ENCODE measurements at places on chromosomes 3 and 15.

DNA sequence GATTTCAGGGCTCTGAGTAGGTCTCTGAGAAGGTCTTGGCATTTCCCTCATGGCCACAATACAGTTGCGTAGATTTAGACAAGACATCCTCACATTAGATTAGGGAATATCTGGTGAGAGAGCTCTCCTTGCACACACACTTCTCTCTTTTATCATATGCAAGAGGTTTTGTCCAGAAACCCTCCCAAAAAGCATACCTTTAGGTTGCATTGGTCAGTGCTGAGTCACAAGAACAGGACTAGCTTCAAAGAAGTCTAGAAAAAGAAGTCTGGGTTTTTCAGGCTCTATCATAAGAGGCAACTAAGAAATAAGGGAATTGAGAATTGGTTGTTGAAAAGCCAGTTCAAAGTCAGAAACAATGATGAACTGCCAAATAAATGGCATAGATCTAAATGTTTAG, 40.1 kb upstream of the MITF start:
- no peak for DNase-seq

DNA sequence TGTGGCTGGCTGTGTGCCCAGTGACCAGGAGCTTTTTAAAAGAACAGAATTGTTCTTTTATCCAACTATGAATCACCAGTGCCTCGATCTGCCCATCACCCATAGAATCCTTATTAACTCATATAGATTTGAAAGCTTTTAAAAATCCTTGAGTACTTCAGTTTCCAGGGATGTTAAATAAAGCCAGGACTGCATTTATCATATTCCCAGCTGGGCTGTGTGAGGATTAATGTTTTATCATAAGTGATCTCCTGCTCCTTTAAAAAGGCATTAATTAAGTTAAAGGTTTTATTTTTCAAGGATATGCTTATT, 234.0 kb downstream of the MYRIP start:
- DNase-seq: no peak

GRCh38 chr3:57164657-57165573, at the start of gene IL17RD:
IL17RD (minus strand) TSS chr3:57165353; CDS start chr3:57165286, 67 bp downstream.
- no peak for DNase-seq

DNA sequence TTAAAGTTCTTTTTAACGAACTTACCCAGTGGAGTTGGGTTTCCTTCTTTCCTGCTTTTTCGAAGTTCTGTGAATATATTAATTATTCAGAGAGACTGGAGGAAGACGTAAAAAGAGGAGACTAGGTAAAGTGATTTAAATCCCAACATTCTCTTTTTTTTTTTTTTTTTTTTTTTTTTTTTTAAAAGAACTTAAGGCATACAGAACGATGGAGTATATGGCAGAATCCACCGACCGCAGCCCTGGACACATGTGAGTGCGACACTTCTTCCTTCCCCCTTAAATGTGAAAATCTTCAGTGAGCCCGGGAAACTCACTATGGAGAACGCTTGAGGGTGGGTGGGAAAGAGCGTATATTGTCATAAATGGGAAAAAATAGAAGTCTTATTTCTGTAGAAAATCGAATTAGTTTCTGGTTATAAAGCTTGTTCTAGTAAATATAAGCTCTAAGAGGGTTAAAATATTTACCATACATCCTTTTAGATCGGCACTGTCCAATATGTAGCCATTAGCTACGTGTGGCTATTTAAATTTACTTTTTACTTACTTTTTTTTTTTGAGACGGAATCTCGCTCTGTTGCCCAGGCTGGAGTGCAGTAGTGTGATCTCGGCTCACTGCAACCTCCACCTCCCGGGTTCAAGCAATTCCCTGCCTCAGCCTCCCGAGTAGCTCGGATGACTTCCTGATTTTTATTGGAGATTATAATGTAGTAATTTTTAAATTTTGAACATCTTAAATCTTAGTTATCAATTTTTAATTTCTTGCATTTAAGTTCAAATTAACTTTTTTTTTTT, 892 bp downstream of the NMD3 start:
- no peak for DNase-seq

DNA sequence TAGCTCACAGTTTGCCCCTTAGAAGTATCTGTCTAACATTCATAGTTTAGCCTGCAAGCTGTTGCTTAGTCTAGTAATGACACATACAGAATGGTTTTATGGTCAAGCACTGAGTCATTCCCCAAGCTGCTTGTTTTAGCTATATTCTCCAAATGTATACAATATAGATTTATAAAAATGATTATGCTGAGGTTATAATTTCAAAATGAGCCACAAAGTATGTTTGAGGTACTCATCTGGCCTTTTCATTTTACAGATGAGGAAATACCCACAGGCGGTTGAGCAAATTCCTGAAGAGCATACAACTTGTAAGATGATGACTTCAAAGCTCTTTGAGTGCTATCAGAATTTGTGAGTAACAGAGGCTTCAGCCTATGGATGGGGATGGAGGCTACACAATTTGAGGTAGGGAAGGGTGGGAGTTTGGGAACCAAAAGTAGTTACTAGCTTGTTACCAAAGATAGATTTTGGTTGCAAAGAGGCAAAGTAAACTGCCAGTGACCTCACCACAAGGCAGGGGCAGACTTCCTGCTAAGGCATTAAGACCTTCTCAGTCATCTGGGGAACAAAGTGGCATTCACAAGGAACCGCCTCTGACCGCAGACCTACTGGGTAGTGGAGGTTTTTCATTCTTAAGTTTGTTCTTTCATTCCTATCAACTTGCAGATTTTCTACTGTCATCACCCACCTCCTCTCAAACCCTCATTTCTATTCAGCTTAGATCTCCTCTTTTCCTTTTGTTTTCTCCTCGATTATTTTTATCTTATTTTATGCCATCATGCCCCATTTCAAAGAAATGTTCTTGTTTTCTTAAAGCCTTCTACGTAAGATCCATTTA, 257.2 kb upstream of the NECTIN3 start:
- no peak for DNase-seq

- DNase-seq: peak; percentile 38
Observed at GRCh38 chr15:91113030-91113429, 13.0 kb downstream of the SV2B start.

All from DMS153 (cell line).